ENCODE measurements at places on chromosomes 11 and 22.

GRCh38 chr11:133149698-133150097, 382.6 kb downstream of the OPCML start:
- DNase-seq: no peak

DNA sequence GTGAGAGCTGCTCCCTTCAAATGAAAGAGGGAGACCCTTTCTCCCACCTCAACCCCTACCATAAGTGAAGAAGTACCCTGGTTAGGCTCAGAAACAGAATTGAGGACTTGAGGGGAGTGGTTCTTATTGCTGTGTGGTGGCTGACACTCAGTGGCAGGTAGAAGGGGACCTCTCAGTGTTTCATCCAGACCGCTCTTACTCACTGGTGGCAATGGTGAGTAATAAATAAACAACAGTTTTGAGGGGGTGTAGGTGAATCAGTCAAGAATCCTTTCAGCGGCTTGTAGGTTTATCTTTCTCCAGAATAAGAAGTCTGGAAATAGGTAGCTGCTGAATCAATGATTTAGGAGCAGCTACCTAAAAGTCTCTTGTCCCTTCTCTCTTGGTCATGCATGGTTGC, 403.4 kb upstream of the B3GAT1 start:
- no peak for DNase-seq

- DNase-seq: peak; percentile 77
These were observed 18.5 kb downstream of the ENDOD1 start for GRCh38 chr11:95108159-95108611.

DNA sequence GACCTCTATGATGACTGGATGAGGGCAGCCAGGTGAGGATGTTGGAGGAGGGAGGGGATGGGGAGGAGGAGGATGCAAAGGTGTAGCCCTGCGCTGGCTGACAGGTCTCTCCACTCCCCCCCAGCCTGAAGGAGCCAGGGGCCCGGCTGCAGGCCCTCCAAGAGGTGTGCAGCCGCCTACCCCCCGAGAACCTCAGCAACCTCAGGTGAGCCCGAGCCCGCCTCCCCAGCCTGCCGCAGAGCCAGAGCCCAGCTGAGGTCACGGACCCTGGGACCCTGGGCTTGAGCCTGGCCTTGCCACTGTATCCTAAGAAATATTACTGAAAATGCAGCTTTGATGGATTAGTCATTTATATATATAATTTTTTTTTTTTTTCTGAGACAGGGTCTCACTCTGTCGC, 7.8 kb downstream of the SH3BP1 start:
- no peak for DNase-seq

GRCh38 chr11:62400760-62401159, 18.1 kb upstream of the SCGB1A1 start:
- no peak for DNase-seq

DNA sequence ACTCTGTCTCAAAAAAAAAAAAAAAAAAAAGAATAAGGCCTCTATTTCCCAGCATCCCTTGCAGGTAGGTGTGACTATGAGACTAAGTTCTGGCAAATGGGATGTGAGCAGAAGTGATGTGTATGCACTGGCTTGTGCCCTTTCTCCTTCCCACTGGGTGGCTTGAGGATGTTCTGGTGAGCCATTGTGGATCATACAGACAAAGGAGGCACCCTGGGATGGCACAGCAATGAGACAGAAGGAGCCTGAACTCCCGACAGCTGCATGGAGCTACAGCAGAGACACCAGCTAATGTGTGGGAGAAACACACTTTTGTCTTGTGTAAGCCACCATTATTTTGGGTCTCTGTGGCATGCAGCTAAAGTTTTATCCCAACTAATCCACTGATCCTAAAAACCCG, 10.6 kb upstream of the SORL1 start:
- DNase-seq: no peak

DNA sequence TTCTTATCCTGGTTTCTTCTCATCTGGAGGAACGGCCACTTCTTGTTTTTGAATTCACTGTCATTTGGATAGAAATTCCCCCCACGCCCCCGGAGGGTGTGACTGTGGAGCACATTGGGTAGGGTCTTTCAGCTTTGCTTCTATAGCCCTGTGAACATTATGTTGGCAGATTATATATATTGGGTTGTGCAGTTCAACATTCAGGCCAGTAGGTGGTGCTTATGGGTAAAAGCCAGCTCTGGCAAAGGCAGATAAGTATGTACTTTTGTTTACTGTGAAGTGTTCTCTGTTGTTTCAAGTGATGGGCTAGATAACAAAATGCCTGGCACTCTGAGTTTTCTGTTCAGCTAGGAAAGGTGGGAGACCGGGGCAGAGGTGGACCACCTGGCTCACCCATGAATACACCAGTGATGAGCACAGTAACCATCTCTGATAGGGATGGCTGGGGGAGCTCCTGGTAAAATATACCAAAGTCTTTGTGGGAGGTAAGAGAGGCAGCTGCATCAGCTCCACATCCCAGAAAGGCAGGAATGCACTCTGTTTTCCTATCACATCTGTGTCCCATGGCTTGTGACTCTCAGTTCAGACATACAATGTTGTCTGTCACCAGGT, 1348.2 kb upstream of the RAG2 start:
- DNase-seq: peak; percentile 31

DNA sequence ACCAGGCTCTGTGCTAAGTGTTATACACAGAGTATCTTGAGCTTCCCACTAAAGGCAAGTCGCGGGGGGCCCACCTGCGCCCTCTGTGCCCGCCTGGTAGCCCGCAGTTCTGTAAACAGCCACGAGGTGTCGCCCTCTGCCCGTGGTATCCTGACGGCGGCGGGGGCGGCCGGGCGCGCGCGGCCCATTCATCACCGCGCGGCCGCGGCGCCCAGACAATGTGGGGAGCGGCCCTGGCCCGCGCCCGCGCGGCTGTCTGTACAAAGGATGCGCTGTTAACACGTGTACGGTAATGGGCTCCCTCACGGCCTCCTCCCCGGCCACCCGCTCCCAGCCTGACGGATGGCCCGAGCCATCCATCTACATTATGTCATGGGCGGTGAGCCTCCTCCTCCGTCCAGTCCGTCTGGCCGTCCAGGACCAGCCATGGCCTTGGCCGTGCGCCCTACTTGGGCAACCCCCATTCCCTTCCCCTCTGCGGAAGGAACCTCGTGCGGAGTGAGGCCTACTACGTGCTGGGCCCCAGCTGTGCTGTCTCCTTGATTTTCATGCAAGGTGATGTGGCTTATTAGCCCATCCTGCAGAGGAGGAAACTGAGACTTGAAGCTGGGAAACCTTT, 99.4 kb downstream of the MIAT start:
- DNase-seq: no peak

DNA sequence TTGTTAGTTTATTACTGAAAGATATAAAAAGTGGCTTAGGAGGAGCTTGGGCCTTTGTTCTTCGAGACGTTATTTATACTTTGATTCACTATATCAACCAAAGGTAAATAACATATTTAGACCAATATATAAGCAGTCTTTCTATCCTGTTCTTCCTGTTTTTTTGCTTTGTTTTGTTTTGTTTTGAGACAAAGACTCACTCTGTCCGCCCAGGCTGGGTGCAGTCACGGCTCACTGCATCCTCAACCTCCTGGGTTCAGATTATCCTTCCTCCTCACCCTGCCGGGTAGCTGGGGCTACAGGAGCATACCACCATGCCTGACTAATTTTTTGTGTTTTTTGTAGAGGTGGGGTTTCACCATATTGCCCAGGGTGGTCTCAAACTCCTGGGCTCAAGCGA, 66.8 kb downstream of the ATM start:
- no peak for DNase-seq

- no peak for DNase-seq
These were observed 48.4 kb upstream of the HSD17B12 start for GRCh38 chr11:43632181-43632580.

- DNase-seq: no peak
These were observed 77.1 kb downstream of the MIAT start for GRCh38 chr22:26734339-26735018.

GRCh38 chr22:49882519-49883293, 29.1 kb downstream of the ZBED4 start:
- no peak for DNase-seq

DNA sequence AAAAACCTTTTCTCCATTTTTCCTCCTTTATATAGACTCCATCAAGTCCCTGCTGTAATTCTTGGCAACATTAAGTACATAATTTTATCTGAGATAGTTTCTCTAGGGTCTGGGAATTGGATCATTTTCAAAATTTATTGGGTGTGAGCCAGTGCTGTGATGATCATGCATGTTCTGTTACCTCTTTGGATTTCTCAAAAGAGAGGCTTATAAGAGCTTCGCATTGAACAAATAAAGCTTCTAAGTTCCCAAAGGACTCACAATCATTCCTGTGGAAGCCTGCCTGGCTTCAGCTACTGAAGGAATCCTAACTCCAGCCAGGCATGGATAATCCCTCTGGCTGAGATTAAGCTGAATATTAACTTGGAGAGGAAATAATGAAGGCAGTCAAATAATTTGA, 208.5 kb downstream of the RAB38 start:
- no peak for DNase-seq

- no peak for DNase-seq
These were observed 63.9 kb downstream of the SYN3 start for GRCh38 chr22:32994041-32994830.

GRCh38 chr11:133386852-133387251, 145.4 kb downstream of the OPCML start:
- no peak for DNase-seq

DNA sequence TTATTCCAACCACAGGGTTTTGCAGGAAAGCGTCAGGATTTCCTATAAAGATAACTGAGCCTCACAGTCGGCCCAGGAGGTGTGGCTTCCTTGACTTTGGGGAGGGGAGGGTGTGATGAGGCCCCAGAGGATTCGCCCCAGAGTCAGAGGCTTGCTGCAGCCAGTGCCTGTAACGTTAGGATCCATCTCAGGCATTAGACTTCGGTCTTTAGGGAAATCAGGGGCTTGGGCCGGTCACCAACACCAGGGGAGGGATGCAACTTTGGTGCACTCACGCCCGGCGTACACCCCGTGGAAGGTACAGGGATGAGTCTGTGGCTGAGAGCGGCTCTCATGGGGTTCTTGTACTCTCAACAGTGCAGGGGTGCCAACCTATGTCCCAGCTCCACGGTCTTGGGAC, 5.7 kb upstream of the ANO1 start:
- no peak for DNase-seq

DNA sequence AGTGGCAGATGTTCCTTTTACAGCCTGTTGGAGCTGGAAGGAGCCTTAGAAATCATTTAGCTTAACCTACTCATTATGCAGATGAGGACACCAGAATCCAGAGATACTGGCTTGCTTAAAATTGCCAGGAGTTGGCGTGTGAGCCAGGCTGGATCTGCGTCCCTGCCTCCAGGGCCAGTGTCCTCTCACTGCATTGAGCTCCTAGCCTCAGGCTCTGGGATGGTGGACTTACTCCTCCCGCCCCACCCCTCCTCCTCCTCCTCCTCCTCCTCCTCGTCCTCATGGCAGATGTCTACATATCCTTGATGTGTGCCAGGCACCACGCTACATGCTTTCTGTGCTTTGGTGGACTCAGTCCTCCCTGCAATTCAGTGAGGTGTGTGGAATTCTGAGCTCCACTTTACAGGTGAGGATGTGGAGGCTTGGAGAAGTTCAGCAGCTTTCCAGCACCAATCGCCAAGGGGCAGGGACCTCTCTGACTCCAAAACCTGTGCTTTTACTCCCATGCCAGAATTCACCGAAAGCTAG, 24.1 kb downstream of the ADAMTS15 start:
- DNase-seq: no peak

- DNase-seq: no peak
These were observed 988 bp downstream of the TNRC6B start for GRCh38 chr22:40178417-40179409.

DNA sequence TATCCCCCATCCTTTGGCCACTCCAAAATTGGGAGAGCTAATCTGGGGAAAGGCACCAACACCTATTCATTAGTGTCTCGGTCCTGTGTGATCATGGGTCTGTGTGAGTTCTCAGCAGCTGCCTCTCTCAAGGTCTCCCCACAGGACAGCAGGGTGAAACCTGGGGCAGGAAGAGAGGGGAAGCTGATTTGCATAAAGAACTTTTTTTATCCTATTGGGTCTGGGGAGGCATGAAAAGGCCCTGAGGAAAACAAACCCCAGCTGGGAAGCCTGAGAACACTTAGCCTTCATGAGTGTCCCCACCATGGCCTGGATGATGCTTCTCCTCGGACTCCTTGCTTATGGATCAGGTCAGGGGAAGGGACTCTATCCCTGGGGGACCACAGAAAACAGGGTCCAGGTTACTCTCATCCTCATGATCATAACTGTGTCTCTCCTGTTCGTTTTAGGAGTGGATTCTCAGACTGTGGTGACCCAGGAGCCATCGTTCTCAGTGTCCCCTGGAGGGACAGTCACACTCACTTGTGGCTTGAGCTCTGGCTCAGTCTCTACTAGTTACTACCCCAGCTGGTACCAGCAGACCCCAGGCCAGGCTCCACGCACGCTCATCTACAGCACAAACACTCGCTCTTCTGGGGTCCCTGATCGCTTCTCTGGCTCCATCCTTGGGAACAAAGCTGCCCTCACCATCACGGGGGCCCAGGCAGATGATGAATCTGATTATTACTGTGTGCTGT, 116.0 kb upstream of the TOP3B start:
- DNase-seq: no peak

GRCh38 chr11:126214441-126214840, 2.9 kb downstream of the FAM118B start:
- no peak for DNase-seq

GRCh38 chr11:131246663-131247062, 123.8 kb upstream of the NTM start:
- DNase-seq: no peak

- DNase-seq: peak; percentile 67
These were observed 93.1 kb downstream of the CWC15 start for GRCh38 chr11:94880216-94880615.

- DNase-seq: no peak
These were observed 265.2 kb downstream of the KCNA4 start for GRCh38 chr11:29751618-29752017.

GRCh38 chr11:46222490-46223251, 54.8 kb upstream of the CREB3L1 start:
- no peak for DNase-seq

DNA sequence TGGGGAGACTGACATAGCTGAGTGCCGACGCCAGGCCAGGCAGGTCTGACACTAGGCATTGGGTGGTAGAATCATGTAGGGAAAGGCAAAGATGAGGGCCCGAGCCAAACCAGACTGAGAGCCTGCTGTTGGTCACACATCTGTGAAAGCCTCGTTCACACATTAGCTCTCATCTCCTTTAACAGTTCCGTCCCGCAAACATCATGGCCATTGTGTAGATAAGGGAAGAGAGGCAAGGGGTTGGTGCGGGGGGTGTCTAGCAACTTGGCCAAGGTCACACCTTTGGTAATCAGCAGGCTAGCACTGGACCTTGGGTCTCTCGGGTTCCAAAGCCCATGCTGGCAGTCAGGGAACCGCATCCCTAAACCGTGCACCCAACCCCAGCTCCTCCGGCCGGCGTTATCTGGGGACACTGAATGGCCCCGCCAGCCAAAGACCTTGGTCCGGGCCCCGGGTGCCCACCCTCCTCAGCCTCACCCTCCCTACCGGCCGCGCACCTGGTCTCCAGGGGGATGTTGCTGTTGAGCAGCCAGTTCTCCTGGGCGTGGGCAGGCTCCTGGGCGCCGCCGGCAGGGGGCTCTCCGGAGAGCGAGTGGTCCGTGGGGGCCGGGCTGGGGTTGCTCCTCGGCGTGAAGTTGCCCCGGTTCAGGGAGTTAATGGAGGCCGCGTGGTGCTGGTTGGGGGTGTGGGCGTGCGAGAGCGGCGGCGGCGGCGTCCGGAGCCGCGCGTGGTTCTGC, 328.3 kb upstream of the NARS2 start:
- no peak for DNase-seq
